Cortex of kidney (tissue), 1 donor: ENCODE measurements at places on chromosomes 12 and 14.

- DNase-seq, result no peak
Observed at GRCh38 chr12:2453076-2453760, 341.6 kb upstream of the FKBP4 start.

GRCh38 chr12:45305907-45306306 lies 90.0 kb downstream of the ANO6 start:
- DNase-seq, result no peak

- no peak for DNase-seq
Observed at GRCh38 chr14:83342590-83342989, 1808.9 kb upstream of the SEL1L start.

DNA sequence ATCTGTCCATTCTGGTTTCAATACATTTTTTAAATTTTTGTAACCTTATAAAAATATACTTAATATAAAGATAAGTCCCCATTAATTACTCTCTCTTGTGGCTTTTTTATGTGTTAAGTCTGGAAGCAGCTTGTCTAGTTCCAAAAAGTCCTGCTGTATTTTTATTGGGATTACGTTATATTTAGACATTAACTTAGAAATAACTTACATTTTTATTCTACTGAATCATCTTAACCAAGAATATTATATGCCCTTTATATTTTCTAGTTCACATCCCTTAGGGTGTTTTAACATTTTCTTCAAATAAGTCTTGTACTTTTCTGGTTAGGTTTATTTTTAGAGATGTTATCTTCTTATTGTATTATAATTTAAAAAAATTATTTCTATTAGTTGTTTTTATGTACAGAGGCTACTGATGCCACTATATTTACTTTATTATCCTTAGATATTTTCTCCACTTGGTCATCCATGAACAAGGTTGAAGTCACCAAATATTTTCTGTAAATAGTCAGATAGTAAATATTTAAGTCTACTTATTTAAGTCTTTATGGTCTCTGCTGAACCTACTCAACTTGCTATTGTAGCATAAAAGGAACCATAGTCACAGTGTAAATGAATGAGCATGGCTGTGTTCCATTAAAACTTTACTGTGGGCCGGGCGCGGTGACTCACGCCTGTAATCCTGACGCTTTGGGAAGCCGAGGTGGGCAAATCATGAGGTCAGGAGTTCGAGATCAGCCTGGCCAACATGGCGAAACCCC lies 132.4 kb upstream of the NEDD1 start:
- DNase-seq, result no peak

DNA sequence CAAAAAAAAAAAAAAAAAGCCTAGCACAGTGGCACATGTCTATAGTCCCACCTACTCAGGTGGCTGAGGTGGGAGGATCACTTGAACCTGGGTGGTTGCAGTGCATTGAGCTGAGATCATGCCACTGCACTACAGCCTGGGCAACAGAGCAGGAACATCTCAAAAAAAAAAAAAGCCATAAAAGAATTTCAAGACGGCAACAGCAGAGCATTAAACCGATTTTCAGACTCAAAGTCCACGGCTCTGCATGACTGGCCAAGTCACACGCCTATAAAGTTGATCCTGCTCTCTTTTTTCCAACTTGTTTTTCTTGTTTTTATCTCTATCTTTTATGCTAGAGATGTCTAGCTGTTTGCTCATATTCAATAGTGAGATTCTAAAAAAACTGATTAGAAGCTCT lies 45.3 kb downstream of the FBXO34 start:
- DNase-seq, result no peak

DNA sequence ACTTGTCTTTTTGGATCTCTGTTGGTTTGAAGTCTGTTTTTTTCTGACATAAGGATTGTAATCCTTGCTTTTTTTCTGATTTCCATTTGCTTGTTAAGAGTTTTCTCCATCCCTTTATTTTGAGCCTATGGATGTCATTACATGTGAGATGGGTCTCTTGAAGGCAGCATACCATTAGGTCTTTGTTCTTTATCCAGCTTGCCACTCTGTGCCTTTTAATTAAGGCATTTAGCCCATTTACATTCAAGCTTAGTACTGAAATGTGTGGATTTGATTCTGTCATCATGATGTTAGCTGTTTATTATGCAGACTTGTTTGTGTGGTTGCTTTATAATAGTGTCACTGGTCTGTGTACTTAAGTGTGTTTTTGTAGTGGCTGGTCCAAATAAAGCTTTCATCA lies 100.0 kb downstream of the CCDC91 start:
- no peak for DNase-seq

- no peak for DNase-seq
Observed at GRCh38 chr14:65933400-65934069, 521.0 kb downstream of the FUT8 start.

DNA sequence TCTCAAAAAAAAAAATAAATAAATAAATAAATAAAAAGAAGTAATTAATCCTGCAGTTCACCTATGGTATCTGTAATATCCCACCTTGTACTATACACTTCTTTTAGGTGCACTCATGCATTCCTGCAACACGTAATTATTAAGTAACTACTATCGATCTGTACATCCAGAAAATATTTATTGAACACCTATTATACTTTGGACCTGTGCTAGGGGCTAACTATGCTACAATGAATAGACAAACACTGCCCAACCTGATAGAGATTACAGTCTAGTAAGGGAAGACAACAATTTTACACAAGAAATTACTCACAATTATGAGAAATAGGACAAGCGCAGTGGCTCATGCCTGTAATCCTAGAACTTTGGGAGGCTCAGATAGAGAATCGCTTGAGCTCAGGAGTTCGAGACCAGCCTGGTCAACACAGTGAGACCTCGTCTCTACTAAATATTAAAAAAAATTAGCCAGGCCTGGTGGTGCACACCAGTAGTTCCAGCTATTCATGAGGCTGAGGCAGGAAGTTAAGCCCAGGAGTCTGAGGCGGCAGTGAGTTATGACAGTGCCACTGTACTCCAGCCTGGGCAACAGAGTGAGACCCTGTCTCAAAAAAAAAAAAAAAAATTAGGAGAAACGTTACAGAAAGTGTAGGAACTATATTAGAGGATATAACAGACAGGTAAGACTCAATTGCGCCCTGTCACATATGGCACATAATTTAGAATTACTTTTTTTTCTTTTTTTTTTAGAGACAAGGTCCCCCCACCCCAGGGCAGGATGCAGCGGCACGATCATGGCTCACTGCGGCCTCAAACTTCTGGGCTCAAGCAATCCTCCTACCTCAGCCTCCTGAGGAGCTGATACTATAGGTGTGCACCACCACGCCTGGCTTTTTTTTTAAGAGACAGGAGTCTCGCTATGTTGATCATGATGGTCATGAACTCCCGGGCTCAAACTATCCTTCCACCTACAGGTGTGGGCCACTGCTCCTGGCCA lies 1.2 kb downstream of the NRDE2 start:
- DNase-seq, result no peak
